ENCODE measurements at places on chromosomes 11 and 22.

- DNase-seq: no peak
These were observed 12.3 kb downstream of the MRGPRG start for GRCh38 chr11:3206156-3206921.

DNA sequence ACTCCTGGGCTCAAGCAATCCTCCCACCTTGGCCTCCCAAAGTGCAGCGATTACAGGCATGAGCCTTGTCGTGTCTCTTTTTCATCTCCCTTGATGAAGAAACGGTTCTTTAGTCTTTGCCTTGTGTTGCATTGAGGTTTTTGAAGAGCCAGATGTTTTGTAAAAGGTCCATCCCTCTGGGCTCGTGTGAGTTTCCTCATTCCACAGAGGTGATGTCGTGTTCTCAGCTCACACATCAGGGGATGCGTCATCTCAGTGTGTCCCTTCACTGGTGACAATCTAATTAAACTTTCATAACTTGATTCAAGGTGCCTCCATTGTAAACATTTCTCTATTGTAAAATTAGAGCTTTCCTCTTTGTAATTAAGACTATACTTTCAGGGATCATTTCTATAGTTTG, 29.7 kb upstream of the TEF start:
- DNase-seq: no peak

- DNase-seq: no peak
These were observed 23.6 kb upstream of the RNASEH2C start for GRCh38 chr11:65744026-65744698.

DNA sequence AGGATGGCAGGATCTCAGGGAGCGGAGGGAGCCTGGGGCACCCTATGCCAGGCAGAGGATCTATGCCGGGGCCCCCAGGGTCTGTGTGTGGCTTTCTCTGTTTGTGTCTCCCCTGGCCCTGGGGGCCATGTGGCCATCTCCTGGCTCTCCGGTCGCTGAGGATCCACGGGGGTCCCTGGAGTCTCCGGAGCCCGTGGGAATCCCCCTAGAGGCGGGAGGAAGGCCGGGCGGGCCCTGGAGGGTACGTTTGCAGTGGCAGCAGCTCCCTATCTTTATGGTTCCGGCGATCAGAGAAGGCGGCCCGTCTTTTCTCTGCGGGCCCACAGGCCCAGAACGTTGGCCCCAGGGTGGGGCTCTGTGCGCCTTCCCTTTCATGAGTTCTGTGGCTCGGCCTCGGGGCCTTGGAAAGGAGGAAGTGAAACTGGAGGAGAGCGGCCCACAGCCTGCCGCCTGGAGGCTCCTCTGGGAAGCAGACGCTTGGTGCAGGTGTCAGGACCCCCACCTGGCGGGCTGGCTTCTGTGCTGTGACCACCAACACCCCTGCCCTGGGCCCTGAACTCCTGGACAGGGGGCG, 82.1 kb downstream of the KCNQ1 start:
- no peak for DNase-seq

DNA sequence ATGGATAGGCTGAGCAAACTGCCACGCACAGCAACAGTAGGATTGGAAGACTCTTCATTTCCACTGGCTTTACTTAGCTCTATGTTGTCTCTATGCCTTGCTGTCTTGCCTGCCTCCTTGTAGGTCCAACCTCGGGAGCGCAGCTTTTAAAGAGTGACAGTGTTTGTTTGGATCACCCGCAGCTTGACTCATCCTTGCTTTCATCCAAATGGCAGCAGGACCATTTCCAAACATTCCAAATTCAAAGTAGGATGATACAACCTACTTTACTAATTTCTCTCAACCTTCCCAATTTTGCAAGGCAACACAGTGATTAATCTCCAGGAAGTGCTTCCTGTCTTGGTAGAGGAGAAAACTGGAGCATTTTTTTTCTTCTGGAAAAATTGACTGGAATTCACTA, at the start of gene MMP3:
TSS of gene MMP3 (minus strand) at position 121 of the 400 bp plus-strand sequence. CDS start at position 58, 63 bp downstream.
- DNase-seq: no peak

DNA sequence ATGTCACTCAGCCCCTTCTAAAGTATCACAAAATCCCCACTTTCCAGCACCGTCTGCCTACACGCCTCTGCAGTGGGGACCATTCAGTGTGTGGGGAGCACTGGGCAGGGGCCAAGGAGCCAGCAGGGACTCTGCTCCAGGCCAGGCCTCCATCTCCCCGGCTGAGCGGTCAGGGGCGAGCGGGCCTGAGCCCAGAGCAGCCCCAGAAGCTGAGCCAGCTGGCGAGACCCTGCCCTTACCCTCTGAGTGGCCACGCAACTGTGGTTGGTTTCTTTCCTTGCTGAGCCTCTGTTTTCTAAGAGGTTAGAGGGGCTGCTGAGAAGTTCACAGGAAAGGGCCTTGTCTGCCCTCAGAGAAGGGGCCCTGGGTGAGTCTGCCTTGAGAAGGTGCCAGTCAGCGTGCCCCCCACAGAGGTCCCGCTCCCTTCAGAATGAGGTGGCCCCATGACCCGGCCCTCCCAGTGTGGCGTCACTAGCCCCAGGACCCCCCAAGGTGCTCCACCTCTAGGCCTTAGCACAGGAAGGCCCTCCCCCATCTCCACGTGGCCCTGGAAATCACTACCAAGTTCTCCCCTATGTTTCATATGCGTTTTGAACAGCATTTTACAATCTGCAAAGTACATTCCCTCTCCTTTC, 46.9 kb downstream of the WNT11 start:
- DNase-seq: no peak

DNA sequence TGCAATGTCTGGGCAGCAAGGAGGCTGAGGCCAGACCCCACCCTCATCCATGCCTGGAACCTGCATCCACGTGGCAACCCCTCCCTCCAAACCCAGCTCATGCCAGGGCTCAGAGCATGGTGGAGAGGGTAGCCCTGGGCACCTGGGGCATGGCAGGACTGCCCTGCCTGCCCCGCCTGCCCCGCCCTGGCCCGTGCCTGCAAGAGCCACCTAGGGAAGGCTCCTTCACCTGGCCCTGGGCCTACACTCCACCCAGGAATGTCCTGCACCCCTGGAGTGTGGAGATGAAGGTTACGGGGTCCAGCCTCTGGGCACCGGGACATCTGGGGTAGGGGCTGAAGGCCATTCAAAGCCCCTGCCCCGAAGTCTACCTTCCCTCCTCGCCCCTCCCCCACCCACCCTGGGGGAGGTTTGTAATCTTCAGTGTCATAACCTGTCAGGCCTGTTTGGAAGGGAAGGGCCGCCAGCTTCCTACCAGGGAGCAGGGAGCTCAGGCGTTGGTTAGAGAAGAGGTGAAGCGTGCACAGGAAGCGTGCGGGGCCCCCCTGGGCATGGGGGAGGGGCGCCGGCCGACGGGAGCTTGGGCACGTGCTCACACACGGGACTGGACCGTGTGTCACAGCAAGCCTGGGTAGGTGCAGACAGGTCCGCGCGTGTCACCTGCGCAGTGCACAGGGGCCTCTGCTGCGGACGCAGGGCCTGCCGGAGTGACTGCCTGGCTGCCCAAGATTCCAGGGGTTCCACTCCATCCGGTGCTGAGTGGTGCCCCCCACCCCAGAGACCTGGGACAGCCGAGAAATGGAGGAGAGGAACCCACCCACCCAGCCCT, 30.7 kb upstream of the TH start:
- DNase-seq: no peak

DNA sequence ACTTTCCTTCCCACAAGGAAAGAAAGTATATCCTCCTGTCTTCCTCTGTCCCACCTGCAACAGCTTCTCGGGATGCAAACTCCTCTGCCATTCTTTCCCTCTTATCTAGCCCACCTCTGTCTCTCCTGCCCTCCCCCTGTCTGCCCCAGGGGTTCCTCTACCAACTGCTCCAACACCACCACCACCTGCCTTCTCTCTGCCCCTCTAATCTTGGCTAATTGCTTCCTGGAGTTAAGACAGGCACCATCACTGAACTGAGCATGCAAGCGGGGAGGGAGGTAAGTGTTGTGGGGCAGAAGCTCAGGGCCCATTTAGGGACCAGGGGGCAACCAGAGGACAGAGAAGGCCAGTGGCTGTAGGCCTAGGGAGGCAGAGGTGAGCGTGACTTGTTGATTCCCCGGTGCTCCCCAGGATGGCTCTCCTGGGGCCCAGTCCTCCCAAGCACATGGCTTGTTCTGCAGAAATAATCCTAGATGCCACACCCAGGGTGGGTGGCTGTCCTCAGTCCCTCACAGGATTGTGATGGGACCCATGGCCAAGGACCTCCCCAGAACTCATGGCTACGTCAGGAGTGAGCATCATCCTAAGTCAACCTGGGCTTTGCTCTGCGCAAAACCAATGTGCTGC, 111.1 kb downstream of the TP53I11 start:
- DNase-seq: no peak

DNA sequence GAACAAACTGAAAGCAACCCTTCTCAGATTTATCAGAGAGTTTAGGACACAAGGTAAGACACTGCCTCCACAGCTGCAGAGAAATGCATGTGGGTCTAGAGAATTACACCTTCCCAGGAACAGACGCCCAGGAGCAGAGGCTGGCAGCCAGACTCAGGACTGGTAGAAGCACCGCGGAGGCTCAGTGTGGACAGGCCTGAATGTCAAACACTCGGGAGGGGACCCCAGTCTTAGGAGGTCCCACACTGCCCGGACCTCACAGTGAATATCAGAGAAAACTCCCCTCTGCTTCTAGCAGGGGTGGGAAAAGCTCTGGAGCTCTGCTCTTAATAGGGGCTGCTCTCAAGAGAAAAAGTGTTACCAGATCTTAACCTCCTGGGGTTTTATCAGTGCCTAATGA, 952.7 kb downstream of the BRD1 start:
- no peak for DNase-seq
